Bladder microvascular endothelial cell (primary cell): ENCODE measurements at places on chromosomes 12 and 14. TPM values are rescaled to one million over a fixed set of nuclear protein-coding genes. Genes with fewer than 3 reads are reported as not detected.

The SLC10A1 gene
- total RNA-seq, result not detected in 2 replicates

The WNT1 gene
- total RNA-seq, result not detected in 2 replicates

The HOXC6 gene
- 0.25 TPM in 1 of 2 replicates, not detected in the other for total RNA-seq

The ATXN3 gene
- 50.3 and 109 TPM in 2 replicates for total RNA-seq

The DEPDC4 gene
- 0.32 and 0.82 TPM in 2 replicates for total RNA-seq

The GPR68 gene
- total RNA-seq, result 1.5 and 1.6 TPM in 2 replicates

The NGB gene
- total RNA-seq, result not detected in 2 replicates

The RBP5 gene
- 0.32 and 0.38 TPM in 2 replicates for total RNA-seq

The ARHGEF40 gene
- 3.1 and 9.9 TPM in 2 replicates for total RNA-seq

The PIGH gene
- 7.8 and 10.1 TPM in 2 replicates for total RNA-seq

The ZNF891 gene
- total RNA-seq, result 0.32 and 1.3 TPM in 2 replicates

The TMEM30B gene
- under 0.01 and 0.19 TPM in 2 replicates for total RNA-seq

The REP15 gene
- 0.97 and 12.6 TPM in 2 replicates for total RNA-seq

The RNASE2 gene
- not detected in 2 replicates for total RNA-seq

The ESRRB gene
- total RNA-seq, result not detected in 2 replicates

The ACVR1B gene
- 8.1 and 18.4 TPM in 2 replicates for total RNA-seq

The UNC79 gene
- 0.06 TPM in 1 of 2 replicates, not detected in the other for total RNA-seq

The CPNE6 gene
- not detected in 2 replicates for total RNA-seq

The ENDOU gene
- under 0.01 and 0.13 TPM in 2 replicates for total RNA-seq

The TMTC1 gene
- total RNA-seq, result 2.5 and 7.8 TPM in 2 replicates

The PAX9 gene
- total RNA-seq, result 0.06 TPM in 1 of 2 replicates, not detected in the other

The KRT74 gene
- total RNA-seq, result not detected in 2 replicates

The TAS2R8 gene
- not detected in 2 replicates for total RNA-seq

The OTUB2 gene
- total RNA-seq, result 0.49 and 1.2 TPM in 2 replicates

The MUCL1 gene
- total RNA-seq, result not detected in 2 replicates

The NR1H4 gene
- total RNA-seq, result not detected in 2 replicates

The TCTN1 gene
- 6.0 and 12.1 TPM in 2 replicates for total RNA-seq

The KRT2 gene
- not detected in 2 replicates for total RNA-seq

The IFNG-AS1 gene
- total RNA-seq, result not detected in 2 replicates

The PHETA1 gene
- total RNA-seq, result 3.9 and 9.9 TPM in 2 replicates

The PRR4 gene
- 0.16 and 1.0 TPM in 2 replicates for total RNA-seq

The MFAP5 gene
- 0.13 and 0.32 TPM in 2 replicates for total RNA-seq
